Fibroblast of pulmonary artery (primary cell): ENCODE measurements at places on chromosomes 12 and 14.

DNA sequence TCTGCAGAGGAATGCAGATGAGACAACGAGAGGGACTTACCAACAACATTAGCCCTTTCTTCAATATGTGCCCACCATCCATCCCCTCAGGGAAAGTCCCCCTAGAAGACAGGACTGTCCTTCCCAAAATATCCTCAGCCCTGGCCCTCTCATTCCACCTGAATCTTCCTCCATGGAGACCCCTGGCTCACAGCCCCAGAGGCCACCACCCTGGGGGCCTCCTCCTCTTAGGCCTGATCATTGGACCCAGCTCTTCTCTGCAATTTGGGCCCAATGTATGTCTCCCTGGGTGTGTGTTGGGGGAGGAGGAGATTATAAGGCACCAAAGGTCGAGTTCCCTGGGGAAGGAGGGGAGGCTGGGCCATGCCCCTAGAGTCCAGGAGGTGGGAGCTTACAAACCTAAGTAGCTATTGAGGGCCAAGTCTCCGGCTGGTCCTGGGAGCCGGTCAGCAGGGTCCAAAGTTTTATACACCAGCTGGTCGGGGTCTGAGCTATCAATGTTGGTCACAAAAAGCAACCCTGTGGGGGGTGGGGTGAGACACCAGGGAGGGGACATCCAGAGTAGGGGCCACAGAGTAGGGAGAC is 8.1 kb downstream of the ITGA7 start:
- no peak for DNase-seq

DNA sequence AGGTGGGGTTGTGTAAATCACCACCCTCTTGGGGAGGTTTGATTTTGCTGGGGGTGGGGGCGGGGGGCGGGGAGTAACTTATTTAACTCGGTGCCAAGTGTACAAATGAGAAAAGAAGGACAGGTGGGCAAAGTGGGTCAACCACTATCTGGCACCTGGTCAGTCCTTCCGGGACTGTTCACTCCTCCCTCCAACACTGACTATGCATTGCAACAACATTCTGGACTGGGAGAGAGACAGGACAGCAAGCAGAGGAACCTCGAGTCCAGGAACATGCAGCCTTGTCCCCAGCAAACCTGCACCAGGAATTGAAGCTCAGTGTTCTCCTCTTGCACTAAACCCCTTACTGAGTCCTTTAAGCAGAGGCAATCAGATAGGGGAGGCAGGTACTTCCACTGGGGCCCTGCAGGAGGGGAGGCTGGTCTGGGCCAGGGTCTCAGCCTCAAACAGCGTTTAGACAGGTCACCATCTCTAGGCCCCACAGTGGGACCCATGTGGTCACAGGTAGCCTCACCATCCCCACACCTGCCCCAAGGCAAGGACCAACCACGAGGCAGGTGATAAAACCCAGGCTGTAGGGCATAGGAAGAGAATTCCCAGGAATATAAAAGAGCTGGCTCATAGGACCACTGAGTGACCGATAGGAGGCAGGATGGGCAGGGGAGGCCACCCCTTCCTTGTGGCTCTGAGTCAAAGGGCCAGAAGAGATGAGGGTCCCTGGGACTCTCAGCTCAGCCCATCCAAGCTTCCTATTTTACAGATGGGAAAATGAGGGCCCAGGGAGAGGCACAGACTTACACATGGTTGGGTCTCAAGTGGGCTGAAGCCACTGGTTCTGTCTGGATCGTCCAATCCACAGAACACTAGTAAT is 9.8 kb downstream of the CCDC85C start:
- no peak for DNase-seq

- peak; percentile 98 for DNase-seq
Observed at GRCh38 chr12:124837958-124838803, 25.5 kb downstream of the SCARB1 start.

GRCh38 chr12:75784591-75784990 is 247.0 kb downstream of the PHLDA1 start:
- peak; percentile 25 for DNase-seq

DNA sequence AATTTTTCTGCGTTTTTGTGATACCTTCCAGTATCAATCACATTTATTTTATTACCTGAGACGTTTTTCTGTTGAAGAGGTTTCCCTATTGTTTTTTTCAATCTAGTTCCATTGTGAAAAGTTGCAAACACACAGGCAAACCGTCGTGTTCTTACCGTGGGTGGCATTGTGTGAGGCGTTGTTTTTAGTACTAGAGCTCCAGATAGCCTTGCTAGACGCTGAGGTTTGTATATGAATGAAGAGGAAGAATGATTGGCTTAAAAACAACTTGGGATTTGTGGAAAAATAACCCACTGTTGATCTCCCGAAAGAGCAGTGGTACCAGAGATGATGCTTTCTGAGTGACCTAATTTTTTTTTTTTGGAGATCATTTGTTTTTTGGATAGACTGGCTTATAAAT is 1.0 kb downstream of the SOCS4 start:
- DNase-seq = peak; percentile 14

- DNase-seq = no peak
Observed at GRCh38 chr14:50049093-50049492, 67.3 kb downstream of the VCPKMT start.

DNA sequence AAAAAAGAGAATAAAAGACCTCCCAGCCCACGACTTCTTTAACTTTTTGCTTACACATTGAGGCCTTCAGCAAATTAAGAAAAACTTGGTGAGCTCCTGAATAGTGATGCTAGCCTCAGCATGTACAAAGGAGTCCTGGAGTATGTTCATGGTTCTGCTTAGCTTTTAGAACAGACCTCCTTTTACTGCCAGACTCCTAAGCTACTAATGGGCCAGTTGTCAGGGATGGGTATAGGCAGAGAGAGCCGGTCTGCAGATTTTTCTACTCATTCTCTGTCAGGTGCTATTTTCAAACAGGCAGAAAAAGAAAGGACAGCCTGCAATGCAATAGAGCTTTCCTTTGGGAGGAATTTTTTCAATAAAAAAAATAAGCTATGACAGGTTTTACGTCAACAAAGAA is 81.9 kb upstream of the REP15 start:
- DNase-seq = no peak

DNA sequence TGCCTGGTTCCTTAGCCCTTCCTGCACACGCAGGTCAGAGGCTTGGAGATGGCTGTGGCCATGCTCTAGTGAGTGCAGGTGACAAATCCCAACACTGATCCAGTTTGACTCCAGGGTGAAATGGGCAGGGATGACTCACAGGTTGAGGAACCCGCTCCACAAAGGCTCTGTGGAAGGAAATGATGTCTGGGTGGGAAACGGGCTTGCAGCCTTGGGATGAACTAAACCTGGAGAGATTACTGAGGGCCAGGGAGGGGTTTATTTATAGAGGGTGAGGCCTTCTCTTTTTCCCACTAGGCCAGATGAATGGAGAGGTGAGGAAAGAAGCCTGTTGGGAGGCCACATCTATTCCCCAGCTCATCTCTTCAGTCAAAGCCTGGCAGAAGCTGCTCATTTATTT is 29.3 kb upstream of the EMP1 start:
- DNase-seq = no peak

DNA sequence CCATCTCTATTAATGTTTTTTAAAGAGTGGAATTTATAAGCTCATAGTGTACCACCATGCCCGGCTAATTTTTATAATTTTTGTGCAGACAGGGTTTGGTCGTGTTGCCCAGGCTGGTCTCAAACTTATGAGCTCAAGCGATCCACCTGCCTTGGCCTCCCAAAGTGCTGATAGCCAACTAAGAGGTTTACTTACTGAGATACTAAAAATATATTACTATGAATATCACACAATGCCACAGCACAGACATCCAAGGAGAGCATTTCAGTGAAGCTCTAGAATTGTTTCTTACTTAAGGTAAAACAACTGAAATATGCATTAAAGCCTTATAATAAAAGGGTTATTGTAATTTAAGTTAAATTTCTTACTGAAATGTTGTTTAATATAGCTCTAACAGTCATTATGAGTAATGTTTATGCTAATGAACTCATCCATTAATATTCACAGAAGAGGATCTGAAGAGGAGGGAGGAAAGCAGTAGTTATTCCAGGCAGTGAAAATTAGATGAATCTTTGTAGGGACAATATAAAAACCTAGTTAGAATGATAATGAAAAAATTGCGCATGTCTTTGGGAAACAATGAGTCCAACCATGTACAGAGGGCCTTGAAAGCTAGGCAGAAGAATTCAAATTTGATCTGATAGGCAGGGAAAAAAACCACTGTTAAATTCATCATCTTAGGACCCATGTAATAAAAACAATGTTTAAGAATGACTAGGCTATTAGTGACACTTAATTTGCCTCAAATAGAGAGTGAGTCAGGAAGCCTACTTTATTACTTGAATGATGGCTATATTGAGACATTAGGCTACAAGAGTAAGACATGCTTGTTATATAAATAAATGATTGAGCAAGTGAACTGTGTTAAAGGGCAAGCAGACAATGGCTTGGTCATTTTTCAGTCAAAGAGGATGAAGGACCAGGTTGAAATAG is 99.2 kb downstream of the SLC41A2 start:
- DNase-seq = no peak
